IPS-NIHi11 (cell line): ENCODE measurements at places on chromosomes 4 and X.

GRCh38 chr4:43233321-43233720 lies 340.8 kb downstream of the GRXCR1 start:
- no peak for DNase-seq

DNA sequence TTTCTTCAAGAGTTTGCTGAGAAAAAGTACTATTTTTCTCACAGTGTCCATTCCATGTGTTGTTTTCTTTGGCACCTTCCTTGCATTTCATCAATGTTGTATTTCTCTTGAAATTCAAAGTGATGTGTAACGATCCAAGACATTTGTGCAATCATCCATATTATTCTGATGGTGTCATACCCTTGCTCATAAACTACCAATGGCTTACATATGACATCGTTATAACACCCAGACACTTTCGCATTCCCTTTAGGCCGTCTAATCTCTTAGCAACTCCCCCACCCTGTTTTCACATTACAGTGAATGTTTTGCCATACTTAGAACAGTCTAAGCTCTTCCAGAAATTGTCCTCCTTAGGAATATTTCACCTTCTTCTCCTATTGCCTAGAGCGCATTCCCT lies 1779.0 kb downstream of the PCDH7 start:
- no peak for DNase-seq

DNA sequence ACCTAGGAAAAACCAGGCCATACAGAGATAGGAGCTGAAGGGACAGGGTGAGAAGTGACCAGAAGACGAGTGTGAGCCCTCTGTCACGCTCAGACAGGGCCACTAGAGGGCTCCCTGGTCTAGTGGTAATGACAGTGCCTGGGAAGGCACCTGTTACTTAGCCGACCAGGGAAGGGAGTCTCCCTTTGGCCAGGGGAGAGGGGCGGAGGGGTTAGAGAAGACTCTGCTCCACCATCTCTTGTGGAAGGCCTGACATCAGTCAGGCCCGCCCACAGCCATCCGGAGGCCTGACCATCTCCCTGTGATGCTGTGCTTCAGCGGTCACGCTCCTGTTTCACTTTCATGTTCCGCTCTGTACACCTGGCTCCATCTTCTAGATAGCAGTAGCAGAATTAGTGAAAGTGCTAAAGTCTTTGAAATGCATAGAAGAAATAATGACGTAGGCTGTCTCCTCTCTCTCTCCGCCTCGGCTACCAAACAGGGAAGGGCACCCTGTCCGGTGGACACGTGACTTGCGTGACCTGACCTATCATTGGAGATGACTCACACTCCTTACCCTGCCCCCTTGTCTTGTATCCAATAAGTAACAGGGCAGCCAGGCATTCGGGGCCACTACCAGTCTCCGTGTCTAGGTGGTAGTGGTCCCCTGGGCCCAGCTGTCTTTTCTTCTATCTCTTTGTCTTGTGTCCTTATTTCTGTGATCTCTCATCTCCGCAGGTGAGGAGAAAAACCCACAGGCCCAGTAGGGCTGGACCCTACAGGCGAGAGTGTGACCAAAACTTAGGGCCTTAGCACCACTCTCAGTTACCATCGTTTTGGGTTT lies 26.7 kb downstream of the HTT-AS start:
- peak; percentile 66 for DNase-seq

GRCh38 chrX:43657671-43658070 lies 1.6 kb downstream of the MAOA start:
- DNase-seq: no peak

DNA sequence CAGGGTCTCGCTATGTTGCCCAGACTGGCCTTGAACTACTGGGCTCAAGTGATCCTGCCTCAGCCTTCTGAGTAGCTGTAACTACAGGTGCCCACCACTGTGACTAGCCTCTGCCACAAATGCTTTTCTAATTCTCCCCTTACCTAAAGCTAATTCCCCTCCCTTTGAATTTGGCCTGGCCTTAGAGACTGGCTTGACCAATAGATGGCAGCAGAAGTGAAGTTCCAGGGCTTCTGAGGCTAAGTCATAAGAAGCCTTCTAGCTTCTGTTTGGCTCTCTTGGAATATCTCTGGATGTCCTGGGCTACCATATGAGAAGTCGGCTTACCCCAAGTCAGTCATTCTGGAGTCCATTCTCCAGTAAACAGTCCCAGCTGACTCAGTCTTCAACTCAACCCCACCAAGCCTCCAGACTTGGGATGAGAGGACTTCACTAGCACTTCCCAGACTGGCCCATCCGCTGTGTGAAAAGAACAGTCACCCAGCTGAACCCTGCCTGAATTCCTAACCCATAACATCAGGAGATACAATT lies 61.0 kb downstream of the HPRT1 start:
- DNase-seq: peak; percentile 49

- peak; percentile 78 for DNase-seq
Measured at GRCh38 chr4:186554914-186555827, at the start of gene MTNR1A. Gene MTNR1A (minus strand): TSS chr4:186555567. CDS start chr4:186555365, 202 bp downstream.

- no peak for DNase-seq
Measured at GRCh38 chr4:56370377-56370776, 16.9 kb downstream of the AASDH start.

DNA sequence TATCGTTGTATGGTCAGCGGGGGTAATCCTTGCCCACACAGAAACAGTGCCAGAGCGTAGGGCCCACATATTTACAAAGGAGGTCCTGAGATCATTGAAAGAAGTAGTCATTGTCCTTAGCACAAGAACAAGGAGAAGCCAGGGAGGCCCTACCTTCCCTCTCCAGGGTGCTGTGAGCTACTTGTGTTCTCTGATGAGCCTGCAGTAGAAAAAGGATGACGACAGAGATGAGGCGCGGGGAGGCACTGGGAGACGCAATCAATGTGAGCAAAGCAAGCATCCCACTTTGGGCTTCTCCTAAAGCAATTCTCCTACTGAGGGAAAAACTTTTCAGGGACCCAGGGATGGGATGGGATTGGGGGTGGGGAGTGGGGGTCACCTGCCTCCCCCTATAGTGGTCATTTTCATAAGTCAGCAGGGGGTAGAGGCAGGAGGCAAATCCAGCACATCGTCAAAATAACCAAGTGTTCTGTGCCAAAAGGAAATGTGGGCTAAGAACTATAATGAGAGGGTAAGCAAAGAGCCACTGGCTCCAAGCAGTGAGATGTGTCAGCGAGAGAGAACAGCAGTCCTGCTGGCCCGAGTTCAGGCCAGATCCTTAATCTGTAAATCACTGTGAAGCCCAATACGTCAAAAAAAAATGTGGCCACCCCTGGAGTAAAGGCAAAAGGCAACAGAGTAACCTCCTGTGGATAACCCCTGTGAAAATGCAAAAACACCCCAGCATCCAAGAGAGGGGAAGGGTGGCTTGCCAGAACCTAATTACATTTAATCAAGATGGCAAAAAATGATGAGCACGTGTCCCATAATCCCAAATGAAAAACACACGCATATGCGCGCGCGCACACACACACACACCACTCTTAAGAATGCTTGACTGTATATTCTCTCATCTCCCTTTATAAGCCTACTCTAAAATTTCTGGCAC lies 136.6 kb upstream of the HHIP start:
- no peak for DNase-seq

- peak; percentile 31 for DNase-seq
Measured at GRCh38 chrX:100512471-100512870, 72.3 kb upstream of the TNMD start.

GRCh38 chrX:16882169-16882568 lies 12.0 kb upstream of the RBBP7 start:
- DNase-seq: no peak

- DNase-seq: no peak
Measured at GRCh38 chr4:182177166-182177565, 66.0 kb upstream of the TENM3 start.

DNA sequence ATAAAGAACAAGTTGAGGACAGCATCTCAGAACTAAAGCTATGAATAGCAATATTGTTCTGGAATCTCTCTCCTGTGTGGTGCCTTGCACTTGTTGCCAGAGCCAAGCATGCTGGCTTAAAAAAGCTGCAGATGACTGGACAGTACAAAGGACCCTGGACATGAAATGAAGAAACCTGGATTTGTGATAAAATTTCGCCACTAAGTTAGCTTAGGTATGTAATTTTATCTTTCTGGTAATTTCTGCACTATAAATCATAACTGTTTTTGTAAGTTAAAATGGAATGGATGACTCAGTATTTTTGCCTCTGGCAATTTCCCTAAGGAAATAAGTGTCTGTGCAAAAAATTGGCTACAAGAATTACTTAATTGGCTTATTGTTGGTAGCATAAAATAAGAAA lies 317.2 kb downstream of the CAMK2D start:
- no peak for DNase-seq

DNA sequence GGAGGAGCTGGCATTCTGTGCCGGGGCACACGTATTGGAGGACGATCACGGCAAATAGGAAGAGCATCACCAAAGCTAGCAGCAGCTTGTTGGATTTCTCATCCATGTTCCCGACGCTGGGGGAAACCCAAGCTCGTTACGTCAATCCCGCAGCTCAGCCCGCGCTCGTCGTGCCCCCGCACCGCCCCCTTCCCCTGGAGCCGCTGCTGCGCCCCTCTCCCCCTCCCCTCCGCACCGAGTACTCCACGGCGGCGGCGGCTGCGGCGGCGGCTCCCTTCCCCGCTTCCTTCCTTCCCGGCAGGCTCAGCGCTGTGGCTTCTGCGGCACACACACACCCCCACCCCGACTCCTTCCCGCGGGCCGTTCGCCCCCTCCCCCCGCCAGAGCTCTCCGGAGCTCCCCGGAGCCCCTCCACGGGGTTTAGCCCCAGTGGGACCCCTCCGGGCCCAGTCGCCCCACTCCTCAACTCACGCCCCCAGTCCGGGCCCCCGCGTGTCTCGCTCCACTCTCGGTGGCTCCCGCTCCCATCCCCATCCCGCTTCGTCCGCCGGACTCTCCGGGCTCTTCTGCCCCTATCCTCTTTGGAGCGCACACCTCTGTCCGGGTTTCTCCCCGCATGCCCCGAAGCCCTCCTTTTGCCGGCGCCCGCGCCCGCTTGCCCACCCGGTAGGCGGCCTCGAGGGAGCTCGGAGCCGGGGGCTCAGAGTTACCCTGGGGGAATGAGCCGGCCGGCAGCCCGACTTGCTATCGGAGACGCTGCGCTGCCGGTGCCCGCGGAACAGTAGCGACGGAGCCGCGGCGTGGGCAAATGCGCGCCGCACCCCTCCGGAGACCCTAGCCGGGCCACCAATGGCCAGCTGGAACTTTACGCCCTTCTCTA lies 978 bp downstream of the HS6ST2 start:
- peak; percentile 57 for DNase-seq

GRCh38 chr4:27604692-27605091 lies 744.1 kb downstream of the STIM2 start:
- no peak for DNase-seq

DNA sequence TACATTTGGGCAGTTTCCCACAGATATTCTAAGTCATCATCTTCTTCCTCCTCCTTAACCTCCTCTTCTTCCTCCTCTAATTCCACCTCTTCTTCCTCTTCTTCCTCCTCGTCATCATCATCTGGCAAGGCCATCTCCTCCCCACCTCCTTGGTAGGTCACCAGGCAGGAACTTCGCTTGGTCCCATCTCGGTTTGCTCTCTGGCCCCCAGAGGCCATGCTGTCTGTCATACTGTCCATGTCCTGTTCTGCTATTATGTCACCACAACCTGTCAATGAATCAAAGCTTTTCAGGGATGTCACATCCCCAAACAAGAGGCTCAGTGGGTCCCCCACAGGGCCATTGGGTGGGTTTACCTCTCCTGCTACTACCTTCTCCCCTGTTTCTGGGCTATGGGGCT lies 13.5 kb downstream of the AMER1 start:
- DNase-seq: no peak

GRCh38 chr4:82652062-82652461 lies 90.3 kb upstream of the TMEM150C start:
- no peak for DNase-seq

GRCh38 chr4:136414981-136415380 lies 1117.3 kb downstream of the PCDH18 start:
- DNase-seq: no peak

GRCh38 chr4:177740563-177740962 lies 298.3 kb upstream of the AGA start:
- DNase-seq: no peak

DNA sequence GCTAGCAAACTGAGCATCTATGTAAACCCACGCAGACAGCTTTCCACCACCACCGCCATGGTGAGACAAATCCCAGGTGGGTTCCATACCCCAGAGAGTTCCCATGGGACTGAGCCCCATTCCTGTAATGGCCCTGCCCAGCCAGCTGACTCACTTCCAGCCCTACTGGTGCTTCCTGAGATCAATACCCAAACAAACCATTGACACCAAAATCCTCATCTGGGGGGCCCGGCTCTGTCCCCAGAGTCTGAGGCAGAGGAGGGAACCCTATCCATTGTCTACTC lies 30.1 kb upstream of the JAKMIP1 start:
- DNase-seq: no peak

- DNase-seq: no peak
Measured at GRCh38 chrX:119398587-119398973, 556 bp upstream of the SLC25A43 start.

GRCh38 chrX:18448416-18448815 lies 23.0 kb downstream of the CDKL5 start:
- DNase-seq: no peak

GRCh38 chr4:69323284-69323683 lies 43.0 kb downstream of the UGT2B28 start:
- DNase-seq: no peak
